ENCODE measurements at places on chromosomes 11 and 22.

DNA sequence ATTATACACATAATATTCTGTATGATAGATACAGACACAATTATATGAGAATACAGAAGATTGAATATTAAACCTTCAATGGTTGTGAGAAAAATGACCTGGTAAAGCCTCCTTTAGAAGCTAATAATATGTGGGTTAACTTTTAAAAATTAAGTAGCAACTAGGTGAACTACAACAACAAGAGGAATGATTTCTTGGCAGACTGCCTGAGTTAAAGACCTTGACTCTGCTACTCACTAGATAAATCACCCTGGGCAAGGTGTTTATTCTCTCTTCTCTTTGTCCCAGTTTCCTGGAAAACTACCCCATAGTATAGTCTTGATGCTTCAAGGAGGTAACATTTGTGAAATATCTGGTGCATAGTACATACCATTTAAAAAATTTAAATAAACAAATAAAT is 519.6 kb upstream of the TENM4 start:
- no peak for DNase-seq

DNA sequence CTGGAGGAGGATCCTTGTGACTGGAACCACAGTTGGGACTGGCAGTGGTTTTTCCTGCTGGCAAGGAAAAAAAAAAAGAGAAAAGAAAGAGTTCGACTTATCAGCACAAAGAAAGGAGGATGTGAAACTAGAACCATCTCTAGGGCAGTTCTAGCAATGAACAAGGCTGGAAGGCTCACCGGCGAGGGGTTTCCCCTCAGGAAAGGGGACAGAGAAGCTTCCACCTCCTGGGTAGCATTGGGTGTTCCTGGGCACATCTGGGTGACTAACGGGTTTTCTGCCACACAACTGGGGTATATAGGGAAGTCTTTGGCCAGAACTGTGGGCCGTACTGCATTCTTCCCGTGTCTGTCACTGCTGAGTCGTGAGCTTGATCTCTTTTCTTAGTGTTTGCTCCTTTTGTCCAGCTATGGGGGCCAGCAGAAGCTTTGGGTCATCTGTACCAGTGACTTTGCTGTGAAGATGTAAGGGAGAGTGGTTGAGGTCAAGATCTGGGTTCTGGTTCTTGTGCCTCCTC is 109.4 kb upstream of the OR4B1 start:
- no peak for DNase-seq

DNA sequence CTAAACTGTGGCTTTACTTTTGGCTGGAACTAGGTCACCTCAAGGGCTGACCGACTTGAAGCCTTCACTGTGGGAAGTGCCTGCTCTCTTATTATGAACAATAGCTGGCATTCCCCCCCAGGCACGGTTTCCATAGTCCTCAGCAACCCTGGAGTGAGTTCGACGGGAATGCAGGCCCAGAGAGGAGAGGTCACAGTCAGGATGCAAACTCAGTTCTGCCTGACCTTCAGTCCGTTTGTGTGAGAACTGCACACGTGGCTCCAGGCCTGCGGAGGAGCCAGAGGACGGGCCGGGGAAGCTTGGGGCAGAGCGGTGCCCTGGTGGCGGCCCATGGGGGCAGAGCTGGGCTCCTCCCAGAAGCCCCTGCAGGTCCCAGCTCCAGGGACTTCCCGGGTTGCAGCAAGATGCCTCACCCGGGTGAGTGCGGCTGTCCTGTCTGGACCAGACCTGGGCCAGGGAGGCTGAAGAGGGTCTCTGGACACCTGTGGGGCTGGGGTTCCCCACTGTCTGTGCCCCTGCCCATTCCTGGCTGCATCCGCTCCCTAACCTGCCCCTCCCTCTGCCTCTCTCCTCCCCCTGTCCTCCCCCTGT is 17.2 kb downstream of the SLC25A18 start:
- DNase-seq, result no peak

DNA sequence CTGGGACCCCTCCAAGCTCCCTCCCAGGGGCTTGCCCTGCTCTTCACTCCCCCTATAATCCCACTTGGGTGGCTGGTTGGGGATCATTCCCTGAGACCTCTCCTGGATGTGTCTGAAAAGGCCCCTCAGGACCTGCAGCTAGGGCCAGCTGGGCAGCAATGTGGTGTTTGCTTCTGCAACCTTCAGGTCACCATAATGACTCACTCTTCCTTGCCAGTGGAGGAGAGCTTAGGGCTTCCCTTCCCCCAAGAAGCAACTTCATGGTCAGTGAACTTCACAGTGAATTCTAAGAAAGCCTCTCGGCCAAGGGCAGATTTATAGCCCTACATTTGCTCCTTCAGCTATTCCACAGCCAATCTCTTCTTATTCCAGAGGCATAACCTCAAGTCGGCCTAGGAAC is 45.1 kb upstream of the TSPAN18 start:
- DNase-seq, result no peak

- no peak for DNase-seq
Measured at GRCh38 chr22:39577366-39577765, 6.8 kb downstream of the CACNA1I start.

GRCh38 chr11:12229450-12230229 is 119.2 kb downstream of the MICAL2 start:
- no peak for DNase-seq

DNA sequence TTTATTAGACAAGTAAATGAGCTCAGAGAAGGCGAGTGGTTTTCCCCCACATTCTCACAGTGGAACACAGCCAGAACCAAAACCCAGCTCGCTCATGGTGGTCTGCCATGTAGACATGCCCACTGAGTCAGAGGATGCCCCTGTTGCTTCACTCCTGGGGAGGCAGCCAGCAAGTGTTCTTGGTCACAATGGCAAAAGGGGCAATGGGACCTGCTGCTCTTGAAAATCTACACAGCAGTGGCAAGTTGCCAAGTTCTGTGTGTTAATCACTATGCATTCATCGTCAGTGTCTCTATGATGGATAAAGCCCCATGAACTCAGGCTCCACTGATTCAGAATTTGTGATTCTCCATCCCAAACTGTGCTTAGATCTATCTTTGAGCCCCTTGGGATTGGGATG is 64.7 kb upstream of the TBCEL start:
- no peak for DNase-seq

GRCh38 chr22:37082251-37082873 is 27.2 kb downstream of the TMPRSS6 start:
- no peak for DNase-seq

- DNase-seq, result no peak
Measured at GRCh38 chr22:20130319-20130718, 1.3 kb upstream of the ZDHHC8 start.

DNA sequence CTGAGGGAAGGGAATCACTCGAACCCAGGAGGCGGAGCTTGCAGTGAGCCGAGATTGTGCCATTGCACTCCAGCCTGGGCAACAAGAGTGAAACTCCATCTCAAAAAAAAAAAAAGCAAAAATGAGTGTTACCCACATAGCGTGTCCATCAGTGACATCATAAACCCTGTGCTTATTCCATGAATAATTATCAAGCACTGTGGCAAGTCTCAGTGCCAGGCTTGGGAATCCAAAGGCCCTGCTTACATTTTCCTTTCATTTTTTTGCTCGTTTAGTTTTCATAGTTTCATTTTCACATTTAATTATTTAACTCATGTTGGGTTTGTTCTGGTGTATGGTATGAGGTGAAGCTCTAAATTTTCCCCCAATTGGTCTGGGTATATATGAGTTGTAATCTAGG is 46.5 kb downstream of the NEU3 start:
- no peak for DNase-seq

DNA sequence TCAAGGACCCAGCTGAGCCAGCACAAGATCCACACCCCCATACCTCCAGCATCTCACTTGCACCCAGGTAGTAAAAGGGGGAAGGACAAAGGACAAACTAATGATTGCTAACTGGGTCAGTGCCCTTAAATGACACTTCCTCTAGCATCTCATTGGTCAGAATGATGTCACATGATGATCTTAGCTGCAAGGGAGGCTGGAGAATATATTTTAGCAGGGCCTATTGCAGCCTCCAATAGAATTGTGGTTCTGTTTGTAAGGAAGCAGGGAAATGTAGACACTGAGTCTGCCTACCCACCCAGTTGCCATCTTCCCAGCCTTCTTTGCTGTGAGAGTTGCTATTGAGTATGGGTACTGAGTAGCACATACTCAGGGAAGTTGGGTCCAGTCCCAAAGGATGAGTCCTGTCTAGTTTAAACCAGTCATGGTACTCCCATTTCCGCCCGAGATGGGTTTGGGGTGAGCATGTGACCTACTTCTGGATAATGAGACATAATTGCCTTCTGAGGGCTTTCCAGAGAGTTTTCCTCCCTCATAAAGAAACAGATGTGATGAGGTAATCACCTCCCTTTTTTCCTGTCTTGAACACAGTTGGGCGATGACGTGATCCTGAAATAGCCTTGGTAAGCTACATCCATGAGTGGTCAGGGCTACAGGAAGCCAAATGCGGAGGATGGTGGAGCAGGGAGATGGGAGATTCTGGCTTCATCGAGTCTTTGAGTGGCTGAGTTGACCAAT is 5.5 kb upstream of the DNAL4 start:
- DNase-seq, result no peak

- no peak for DNase-seq
Measured at GRCh38 chr11:114569801-114570200, 10.1 kb upstream of the NXPE1 start.

GRCh38 chr22:46663436-46664100 is 43.4 kb downstream of the GRAMD4 start:
- DNase-seq, result no peak

DNA sequence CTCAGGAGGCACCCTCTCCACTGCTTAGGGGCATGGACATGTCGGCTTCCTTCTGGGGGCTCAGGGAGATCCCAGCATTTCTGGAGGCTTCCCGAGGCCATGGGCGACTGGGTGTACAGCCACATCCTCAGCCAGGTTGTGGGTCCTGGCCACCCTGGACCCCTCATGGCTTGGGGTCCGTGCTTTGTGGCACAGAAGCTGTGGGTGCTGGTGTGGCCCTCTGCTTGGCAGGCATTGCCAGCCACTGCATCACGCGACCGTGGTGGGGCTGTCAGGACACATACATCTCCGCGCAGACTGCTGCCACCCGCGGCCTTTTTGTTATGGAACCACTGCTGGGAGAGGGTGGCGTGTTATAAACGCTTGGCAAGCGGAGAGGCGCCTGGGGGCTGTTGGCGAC is 1174.9 kb downstream of the BRD1 start:
- no peak for DNase-seq

GRCh38 chr22:17403906-17404305 is 34.6 kb downstream of the CECR2 start:
- no peak for DNase-seq

DNA sequence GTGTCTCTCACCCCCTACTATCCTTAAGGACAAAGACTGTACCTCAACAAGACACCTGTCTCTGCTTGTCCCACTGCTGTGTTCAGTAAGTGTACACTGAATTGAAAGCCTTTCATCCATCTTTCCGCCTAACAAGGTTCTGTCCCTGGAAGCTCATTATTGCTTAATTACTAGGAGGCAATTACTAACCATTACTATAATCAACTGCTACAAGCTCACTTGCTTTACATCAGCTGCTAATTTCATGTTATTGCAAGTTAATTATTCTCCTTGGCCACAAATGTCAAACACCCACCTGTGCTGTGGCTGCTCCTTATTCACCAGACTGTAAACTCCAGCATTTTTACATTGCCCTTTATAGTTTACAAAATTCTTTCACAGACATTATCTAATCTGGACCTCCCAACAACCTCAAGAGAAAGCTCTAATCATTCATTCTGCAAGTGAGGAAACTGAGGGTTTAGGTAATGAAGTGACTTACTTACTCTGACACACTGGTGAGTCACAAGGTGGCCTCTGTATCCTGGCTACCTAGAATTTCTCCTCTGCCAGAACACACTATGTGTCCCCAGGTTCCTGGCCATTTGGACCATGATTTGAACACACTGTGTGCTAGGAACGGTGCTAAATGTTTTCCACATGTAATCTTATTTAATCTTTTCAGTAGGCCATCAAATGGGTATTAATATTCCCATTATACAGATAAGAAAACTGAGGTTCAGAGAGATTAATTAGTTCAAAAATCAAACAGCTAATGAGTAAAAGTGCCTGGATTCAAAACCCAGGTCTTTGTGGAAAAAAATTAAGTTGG is 66.7 kb downstream of the RAB30 start:
- DNase-seq, result peak; percentile 82

DNA sequence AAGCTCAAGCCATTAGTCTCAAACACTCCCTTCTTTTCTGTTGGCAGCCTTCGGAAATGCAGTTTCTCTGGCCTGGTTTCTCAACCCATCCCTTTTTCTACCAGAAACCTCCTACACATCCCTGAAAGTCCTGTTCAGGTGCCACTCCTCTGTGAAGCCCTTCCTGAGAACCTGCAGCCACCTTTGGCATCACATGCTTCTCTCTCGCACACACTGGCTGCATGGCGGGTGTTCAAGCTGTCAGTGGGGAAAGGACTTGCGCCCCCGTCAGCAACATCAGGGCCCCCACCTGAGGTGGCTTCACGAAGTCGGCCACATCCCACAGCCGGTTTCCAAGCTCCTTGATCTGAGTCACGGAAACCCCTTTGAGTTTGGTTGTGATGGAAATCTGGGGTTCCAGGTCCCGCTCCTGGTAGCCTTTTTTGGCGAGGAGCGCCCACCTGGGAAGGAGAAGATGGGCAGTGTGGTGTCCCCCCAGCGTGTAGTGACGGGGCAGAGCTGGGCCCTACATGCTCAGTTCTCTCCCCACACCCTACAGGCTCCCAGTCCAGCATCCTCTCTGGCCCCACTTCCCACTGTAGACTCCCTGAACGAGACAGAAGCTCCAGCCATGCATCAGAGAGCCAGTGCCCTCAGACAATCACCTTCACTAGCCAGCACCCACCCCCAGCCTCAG is 1.7 kb upstream of the LRRC74B start:
- DNase-seq, result no peak

GRCh38 chr11:112761911-112762706 is 199.1 kb upstream of the NCAM1 start:
- no peak for DNase-seq

- no peak for DNase-seq
Measured at GRCh38 chr22:42180349-42180842, 49.8 kb upstream of the CYP2D6 start.

DNA sequence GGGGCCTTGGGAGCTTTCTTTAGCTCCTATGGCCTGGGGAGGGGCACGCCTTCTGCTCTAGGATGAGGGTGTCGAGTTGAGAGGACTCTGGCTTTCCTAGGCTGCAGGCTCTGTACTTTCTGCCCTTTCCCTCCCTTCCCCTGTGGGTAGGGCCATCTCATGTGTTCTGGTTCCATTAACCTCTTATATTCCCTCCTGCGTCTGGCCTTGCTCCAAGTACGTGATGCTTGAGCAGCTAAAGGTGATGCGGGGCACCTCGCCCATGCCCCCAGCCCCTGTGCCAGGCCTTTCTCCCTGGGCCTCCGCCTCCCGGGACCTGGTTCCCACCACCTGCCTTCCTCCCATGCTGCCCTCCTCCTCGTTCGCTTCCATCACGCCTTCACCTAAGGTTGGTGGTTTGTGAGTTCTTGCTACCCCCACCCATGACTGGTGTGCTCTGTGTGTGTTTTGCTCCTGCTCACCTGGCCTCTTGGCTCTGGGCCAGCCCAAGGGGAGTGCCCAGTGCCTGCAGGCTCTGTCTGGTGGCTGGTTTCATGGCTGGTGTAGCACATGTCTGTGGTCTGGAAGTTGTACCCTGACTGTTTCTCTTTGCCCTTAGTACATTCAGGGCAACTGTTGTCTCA is 34.1 kb downstream of the PHLDB1 start:
- DNase-seq, result peak; percentile 95

GRCh38 chr11:11010624-11011127 is 152.8 kb upstream of the ZBED5 start:
- DNase-seq, result no peak
